ENCODE measurements at places on chromosomes 5 and 9.
A peak's percentile ranks its signal among the peaks of the same experiment; 100 is the strongest.

DNA sequence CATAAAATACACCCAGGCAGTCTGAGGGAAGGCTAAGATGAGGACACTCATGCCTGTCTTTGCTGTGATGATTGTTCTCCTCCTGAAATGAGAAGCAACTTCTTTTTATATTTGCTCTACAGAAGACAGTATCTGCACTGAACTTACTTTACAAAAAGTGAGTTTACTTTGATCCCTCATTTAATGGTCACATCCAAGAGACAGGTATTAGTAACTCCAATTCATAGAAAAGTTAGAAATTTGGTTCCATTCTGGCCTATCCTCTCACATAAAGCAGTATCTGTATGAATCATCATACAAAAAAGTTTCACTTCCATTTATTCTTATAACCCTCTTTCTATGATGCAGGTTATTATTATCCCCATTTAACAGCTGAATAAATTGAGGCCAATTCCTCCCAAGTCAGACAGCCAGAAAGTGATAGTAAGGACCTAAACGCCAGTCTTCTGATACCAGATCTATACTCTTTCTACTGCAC, 15.2 kb downstream of the TSTD2 start:
- DNase-seq: no peak

DNA sequence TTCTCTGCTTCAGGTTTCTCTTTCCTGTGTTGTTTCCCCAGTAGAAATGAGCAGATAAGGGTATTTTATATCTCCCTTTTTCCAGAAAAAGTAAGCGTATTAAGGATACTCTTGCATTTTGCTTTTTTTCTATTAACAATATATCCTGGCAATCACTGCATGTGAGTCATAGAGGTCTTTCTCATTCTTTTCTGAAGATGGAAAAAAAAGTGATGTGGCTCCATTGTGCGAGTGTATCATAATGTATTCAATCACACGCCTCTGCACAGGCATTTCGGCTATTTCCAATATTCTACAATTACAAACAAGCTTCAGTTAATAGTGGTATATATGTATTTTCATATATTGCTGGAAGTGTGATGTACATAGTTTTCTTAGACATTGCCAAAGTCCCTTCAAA, 155.9 kb downstream of the MED27 start:
- no peak for DNase-seq

DNA sequence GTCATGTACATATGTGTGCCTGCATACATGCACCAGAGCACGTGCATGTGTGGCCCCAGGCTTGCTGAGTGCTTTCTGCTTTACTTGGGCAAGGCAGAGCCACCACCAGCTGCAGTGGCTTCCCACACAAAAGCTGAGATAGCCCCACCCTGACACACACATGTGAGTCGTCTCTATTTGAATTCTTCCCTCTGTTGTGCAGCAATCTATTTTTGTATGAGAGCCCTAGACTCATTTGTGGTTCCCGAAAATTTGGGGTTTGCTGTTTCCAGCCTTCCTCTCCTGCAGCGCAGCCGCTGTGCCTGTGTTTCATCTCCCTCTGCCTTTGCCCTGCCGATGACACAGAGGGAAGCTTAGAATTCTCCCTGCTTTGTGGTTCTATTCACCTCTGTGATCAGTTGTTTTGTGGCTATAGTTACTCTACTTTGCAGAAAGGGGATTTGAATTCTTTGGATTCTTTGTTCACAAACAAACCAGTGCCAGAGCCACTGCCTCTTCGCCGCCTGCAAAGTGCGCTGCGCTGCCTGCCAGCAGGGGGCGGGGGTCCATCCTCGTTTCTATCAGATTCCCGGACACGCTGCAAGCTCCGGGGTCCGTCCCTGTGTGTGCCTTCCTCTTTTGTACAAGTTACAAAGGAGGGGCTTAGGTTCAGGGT, 95.8 kb upstream of the DAP start:
- peak; percentile 45 for DNase-seq

DNA sequence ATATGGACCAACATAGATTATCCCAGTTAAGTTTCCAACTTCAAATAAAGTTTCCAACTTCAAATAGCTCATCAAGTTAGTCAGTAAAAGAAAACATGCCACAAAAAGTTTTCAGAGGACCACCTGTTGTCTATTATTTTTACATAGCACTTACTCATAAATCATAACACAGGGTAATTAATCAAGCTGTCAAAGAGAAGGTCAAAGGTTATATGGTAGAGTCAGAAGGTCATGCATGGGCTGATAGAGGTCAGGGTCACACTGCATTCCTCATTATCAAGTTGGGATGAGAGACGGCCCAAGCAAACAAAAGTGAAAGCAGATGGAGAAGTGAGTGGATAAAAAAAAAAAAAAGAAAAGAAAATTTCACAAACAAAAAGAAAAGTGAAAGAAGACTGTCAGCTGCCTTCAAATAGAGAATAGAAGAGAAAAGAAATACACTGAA, 145.5 kb upstream of the POU5F2 start:
- DNase-seq: no peak

DNA sequence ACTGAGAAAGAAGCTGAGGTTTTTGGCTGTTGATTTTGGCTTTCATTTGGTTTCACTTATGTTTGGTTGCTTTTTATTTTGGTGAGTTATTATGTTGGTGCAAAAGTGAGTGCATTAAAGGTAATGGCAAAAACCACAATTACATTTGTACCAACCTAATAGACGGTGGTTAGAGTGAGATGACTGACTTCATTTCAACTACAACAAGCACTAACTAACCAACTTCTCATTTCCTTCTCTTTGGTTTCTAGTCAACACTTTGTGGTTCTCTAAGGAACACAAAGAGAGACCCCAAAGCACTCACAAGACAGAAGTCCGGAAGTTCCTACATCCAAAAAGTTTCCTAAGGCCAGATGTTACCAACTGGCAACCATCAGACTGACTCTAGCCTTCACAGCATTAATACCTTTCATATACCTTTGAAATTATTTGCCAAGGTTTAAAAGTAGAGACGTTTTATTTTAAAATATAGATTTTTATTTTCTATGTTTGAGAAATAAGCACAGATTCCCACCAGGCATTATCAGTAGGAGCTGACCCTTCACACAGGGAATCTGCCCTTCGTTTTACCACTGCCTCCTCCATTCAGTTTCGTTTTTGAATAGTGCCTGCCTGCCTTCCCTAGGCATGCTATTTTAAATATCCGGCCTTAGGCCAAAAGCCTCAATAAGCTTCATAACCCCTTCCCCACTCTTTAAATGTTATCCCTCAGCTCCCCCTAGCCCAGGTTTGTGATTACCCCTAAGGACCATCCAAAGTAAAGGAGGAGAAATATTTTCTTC, 301.1 kb upstream of the PTGER4 start:
- DNase-seq: no peak

GRCh38 chr5:8766448-8766847, 779.4 kb downstream of the SEMA5A start:
- no peak for DNase-seq

DNA sequence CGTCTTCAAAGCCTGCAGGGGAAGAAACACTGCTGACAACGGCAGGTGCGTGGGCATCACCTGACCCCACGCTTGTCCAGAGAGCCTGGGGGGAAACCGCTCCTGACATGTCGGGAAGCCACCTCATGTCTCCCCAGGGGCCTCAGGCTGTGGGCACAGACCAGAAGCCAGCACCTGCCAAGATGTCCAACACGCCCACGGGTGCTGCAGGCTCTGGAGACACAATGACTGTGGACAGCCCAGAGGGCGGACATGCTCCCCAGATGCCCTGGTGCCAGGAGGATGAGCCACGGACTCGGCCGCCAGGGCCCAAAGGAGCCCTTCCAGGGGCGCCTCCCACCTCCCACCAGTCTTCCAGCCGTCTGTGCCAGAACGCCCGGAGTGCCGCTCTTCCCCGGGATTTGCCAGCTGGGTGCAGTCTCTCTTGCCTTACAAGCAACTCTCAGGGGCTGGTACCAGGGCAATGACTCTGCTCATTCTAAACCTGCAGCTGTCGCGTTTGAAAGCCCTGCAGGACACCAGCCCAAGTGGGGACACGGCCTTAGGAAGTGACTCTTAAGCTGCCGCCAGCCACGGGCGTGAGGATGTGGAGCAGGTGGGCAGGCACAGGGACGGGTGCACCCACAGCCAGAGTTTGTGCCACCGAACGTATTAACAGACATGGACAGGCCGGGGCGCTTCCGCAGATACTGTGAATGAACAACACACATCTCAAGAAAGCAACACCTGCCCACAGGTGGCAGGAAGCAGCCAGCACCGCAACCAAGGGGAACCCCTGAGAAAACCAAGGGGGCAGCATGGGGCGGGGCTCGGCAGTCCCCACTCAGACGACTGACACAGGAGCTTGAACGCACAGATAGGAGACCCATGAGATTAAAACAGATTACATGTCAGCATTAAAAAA, 6.8 kb upstream of the LHX3 start:
- DNase-seq: no peak

GRCh38 chr9:113591899-113592625, 128.5 kb downstream of the RGS3 start:
- DNase-seq: no peak

DNA sequence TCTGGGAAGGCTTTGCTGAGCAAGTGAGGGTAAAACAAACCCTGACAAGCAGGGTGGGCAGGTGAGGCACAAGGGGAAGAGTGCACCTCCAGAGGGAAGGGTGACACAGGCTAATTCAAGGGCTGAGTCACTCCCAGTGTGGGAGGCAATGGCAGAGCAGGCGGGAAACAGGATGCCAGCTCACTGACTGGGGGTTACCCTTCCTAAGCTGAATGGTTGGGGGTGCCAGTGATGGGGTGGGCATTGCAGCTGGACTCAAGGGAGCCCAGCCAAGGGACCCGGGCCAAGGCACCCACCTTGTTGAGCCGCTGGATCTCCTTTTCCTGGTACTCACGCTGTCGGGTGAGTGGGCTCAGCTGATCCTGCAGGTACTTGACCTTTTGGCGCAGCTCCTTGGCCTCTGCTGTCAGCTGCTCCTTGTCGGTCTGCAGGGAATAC, 18.4 kb downstream of the GPX3 start:
- DNase-seq: no peak

DNA sequence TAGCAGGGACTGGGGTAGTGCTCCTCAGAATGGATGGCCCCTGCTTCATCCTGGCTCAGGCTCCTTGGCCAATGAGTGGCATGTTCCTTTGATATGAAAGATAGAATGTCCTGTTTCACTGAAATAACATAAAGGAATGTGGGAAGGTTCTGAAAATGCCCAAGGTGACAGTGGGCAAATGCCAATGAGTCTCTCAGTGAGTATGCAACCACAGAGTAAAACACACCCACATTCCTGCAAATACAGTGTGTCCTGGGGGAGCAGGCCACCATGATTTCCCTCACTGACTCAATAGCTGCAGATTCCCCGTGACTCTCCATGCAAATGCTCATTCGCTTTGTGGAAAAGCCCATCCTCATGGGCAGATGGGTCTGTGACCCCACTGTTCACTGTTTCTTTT, 36.4 kb downstream of the ZNF366 start:
- no peak for DNase-seq

GRCh38 chr5:158463938-158464337, 605.0 kb upstream of the CLINT1 start:
- peak; percentile 65 for DNase-seq

DNA sequence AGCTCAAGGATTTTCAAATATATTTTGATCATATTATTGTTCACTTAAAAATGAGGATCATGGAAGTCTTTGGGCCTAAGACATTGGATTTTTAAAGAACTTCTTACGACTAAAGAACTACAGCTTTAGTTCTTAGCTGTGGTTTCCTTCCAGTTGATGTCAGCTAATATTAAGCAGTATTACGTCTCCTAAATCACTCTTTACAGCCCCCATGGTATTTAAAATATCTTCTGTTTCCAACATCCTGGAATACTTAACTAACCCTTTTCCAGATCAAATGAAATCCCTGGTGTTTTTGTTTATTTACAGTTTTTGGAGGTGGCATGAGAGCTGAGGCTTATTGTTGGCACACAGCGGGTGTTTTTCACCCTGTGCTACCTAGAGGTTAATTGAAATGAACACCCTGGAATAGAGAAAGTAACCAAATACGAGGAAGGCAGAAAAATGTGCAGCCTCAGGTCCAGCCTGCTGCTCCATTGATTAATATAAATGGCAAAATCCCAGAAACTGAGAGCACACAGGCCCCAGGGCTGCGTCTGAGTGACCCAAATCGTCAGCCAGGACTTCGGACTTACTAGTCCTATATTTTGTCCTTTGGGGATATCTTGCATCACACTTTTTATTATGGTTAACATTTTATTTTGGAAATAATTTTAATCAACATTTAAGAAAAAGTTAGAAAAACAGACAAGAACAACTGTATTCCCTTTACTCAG, 52.3 kb upstream of the ICE1 start:
- DNase-seq: no peak

- DNase-seq: no peak
These were observed 10.5 kb upstream of the NDST1 start for GRCh38 chr5:150497274-150497988.
